ENCODE measurements at places on chromosomes 7 and 10.
A peak's percentile ranks its signal among the peaks of the same experiment; 100 is the strongest.

- DNase-seq = peak; percentile 87
Measured at GRCh38 chr10:12707461-12708185, 293.9 kb downstream of the CCDC3 start.

DNA sequence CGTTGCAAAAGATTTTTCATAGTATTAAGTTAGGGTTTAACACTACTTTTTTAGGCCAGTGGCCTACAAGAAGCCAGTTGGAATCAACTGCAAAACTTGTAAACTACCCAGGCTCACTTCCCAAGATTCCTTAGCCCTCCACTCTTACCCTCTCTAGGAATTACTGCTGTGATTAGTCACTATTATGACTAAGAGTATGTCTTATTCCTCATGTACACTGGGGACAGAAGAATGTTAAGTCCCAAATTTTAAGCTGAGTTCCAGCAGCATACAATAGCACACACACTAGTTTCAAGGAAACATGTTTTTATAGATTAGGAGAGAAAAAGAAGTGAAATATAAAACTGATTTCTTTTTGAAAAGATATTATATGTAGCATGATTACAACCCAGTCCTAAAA is 42.8 kb downstream of the FBXL13 start:
- DNase-seq = no peak

DNA sequence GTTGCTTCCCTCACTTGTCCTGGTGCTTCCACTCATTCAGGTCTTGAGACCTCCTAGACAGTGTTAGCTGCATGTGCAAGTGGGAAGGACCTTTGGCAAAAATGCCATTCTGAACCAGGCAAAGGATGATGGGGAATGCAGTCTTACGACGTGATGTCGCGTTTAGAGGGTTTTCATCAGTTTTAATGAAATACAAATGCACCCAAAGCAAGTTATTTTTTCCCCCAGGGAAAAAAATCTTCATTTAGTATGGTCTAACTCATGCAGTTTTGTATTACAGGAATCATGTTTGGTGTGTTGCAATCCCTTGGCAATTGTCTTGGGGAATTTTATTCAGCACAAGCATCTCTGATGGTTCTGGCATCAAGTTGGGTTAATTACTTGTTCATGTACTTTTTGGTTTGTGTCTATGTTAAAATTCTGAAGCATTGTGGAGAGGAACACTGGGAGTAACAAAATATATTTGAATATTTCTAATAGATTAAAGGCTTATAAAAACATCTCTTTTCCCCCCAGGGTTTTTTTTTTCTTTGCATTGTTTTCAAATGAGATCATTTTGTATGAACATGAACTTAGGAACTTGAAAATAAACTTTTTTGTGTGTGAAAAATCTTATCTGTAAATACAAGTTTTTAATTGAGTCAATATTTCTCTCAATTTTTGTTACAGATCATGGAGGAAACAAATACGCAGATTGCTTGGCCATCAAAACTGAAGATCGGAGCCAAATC is 188.9 kb downstream of the BICC1 start:
- no peak for DNase-seq

DNA sequence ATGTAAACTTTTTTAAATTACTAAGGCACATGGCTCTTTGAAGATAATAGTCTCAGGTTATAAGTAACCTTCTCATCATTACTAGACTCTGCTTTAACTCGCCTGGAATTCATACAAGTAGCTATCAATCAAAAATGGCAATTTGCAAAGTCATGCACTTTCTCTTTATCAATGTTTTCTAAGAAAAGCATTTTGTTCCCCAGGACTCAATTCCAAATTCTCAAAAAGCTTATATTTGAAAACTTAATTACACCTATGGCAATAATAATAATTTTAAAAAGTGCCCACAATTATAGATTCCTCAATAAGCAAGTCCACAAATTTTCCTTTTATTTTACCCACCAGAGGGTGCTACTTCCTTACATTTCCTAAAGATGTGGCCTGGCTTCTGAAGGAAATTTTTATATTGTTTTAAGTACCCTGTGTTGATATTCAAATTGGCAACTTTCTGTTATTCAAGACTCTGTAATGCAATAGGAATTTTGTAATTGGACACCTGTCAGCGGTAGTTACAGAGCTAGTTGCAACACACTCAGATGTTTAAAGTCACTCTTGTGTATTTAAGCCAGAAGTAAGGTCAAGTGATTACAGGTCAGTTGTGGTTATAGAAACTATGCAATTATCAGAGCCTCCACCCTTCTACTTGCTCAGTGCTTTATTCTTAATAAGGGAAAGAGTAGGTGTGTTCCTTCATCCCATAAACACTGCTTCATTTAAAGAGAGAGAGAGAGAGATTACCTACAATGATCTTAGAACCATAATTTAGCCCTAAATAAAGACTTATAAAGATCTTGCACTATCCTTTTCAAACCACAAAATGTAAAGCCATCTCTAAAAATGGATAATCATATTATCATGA is 47.1 kb upstream of the HYAL4 start:
- peak; percentile 82 for DNase-seq

DNA sequence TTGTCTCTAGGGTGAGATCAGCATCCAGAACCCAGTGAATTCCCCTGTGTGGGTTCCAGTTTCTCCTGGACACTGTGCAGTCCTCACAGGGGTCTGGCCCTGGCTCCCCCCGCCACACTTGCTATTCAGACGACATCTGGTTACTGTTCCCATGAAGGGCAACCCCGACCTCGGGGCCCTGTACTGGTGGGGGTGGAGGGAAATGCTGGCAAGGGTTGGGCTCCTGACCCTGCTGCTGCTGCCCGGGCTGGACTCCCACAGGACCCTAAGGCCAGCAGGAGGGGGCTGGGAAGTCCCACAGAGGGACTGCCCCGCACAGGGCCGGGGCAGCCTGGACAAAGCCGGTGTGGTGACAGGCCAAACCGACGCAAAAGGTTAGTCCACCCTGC is 768 bp upstream of the CPA1 start:
- no peak for DNase-seq

DNA sequence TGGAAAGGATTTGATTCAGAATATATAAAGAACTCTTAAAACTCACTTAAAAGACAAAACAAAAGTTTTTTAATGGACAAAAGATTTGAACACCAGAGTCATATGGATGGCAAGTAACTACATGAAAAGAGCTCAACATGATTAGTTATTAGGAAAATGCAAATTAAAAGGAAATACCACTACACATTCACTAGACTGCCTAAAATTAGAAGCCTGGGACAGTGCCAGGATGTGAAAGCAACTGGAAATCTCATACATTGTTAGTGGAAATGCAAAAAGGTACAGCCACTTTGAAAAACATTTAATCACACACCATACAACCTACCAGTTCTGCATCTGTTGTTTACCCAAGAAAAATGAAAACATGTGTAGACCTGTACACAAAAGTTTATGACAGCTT is 48.8 kb downstream of the RALA start:
- DNase-seq = no peak

DNA sequence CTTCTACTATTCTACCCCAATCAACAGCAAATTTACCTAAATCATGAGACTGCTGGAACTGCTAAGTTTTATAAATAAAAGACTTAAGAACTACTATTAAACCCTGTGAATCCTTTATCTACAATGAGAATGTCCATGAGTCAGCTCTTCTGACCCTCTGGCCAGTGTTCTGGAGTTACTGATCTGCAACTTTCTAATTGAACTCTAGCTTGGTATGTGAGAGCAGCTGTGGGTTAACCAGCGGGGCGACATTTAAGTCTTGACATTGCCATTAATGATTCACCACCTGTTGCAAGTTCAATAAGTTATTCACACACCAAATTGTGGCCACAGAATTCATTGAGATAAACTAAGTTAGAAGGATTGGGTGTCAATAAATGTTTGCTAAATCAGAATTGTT is 359.8 kb downstream of the PCDH15 start:
- DNase-seq = peak; percentile 27

DNA sequence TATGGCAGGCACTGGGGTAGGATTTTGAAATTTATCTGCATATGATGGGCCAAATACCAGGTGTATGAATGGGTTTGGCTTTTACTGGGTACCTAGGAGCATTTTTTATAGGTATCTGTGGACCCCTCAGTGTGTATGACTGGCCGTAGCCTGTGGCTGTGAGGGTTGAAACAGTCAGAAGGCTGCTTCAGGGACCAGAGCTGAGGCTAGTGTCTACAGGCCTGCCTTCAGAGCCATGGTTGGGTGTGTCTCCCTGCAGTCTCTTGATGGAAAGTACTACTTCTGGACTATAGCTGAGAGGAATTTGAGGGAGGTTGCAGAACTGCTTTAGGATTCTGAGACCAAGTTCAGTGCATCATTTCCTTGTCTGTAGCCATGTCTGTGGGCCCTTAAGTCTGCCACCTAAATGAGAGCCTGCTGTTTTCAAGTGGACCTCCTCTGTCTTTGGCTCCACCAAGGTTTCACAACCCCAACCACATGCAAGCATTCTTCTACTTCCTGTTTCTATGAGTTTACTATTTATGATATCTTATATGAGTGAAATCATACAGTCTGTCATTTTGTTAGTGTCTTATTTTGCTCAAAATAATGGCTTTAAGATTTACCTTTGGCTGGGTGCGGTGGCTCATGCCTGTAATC is 19.9 kb upstream of the ZNF138 start:
- no peak for DNase-seq

DNA sequence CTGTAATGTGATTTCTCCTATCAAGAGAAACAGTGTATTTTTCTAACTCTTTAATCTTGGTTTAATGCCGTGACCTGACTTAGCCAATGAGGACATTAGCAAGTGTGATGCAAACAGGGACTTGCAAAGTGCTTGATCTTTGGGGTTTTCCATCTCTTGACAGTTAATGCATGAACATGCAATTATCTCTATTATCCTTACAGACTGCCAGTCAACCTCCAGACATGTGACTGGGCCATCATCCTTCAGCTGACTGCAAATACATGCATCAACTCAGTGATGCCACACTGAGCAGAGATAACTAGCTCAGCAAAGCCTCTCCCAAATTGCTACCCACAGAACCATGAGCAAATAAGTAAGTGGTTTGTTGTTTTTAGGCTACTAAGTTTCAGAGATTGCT is 409.6 kb downstream of the GPAM start:
- no peak for DNase-seq

DNA sequence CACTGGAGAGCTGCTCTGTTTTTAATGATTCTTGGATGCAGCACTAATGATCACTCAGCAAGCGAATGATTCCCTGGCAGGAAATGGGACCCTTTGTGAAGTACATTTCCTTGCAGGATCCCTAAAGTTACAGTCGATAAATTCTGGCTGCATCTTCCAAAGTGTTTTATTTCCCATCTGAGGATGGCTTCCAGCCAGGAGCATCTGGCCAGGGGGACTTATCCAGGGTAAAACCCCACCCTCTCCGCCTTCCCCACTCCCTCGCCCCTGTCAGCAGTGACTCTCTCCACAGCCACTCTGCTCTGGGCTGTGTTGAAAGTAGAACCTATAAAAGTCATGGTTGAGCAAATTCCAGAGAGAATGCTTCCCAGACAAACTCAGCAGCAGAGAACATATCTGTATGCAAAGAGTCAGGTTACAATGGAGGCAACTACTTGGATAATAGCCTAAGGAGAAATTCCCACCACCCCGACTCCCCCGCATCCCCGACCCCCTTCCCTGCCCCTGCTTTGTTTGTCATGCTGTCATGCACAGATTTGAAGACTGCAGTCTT is 111.0 kb upstream of the ANLN start:
- peak; percentile 72 for DNase-seq

- no peak for DNase-seq
Measured at GRCh38 chr10:30453764-30454527, 20.0 kb downstream of the MAP3K8 start.

- no peak for DNase-seq
Measured at GRCh38 chr7:99038086-99038855, 105.6 kb downstream of the SMURF1 start.

DNA sequence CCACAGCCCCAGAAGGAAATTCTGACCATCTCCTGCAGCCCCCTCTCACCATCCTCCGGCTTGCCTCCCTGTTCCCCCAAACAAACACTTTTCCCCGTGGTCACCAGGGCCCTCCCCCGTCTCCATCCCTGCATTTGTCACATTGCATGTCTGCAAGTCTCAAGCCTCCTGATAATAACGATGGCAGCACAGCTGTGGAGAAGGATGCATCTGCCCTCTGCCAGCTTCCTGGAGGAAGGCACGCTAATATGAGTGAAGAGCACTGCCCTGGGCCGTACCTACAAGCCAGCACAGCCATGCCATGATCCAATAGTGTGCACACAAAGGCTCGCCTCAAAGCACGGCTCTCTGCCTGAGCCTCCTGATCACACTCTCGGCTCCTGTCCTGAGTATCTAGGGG is 98.5 kb downstream of the SLIT1 start:
- no peak for DNase-seq

DNA sequence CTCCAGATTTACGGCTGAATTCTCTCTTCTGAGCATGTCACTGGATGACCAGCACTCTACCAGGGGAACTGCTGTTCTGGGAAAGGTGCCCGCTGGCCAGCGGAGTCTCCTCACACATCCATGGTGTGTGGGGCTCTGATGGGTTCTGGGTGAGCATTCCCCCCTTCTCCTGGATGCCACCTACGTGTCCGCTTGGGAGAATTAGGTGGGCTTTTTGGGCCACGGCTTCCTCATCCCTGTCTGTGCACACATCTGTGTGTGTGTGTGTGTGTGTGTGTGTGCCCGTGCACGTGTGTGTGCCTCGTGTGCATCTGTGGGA is 163.0 kb downstream of the DNAJB6 start:
- no peak for DNase-seq

DNA sequence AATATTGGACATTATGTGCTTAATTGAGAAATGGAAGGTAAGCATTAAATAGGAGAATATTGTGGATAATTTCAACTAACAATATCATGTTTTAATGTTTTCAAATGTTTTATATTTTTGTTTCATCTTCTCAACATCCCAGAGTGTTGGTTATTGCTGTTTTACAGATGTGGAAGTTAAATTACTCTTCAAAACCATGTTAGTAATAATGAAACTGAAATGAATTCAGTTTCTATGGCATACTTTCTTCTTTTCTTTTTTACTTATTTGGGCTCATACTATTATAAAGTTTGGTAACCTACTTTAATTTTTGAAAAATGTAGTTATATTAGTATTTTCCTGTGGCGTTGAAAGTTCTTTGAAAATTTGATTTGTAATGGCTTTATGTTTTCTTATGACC is 4.2 kb downstream of the GLRX3 start:
- DNase-seq = no peak
